Hepatic stellate cell (primary cell): ENCODE measurements at places on chromosomes 3 and 15.

- no peak for DNase-seq
Observed at GRCh38 chr3:126959921-126960603, 22.9 kb upstream of the PLXNA1 start.

DNA sequence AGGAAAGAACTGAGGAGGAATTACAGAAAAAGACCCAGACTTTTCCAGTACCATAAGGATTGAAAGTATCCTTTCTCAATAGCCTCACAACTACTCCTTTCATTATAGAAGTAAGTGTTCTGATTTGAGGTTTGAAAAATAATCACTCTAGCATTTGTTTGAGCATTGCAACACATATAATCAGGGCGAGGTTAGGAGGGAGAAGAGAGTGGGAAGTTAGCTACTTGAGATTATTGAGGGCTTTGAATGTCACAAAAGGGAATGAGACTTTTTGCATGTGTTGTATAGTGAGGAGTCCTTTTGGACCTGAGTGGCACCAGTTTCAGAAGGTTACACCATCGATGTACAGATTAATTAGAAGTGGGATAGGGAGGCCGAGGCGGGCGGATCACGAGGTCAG, 65.2 kb upstream of the TNIK start:
- no peak for DNase-seq

DNA sequence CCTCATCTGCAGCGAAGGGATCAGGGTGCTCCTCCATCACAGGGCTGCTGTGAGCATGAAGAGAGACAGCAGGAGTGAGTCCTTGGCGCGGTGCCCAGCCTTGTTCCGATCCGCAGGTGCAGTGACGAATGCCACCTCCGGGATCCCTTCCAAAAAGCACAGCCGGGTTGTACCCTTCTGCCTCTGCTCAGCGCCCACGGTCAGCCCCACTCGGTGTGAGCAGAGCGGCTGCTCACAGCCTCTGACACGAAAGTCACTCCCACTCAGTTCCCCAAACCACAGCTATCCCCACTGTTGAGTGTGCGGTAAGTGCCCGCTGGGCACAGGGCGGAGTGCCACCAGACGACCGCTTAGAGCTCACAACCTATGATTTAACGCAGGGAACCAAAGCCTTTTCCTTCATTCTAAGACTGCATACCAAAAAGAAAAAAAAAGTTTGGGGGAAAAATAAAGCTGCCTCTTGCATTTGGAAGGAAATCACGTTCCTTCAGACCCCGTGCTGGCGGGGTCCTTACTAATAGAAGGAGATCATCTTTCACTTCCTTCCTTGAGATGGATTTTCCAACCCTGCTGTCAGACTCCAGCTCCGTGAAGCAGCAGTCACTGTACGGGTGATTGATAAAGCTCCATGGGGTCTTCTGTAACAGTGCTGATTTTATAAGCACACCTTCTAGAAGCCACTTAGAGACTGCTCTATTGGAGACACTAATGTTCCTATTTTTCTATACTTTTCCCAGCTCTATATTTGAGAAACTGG, 34.7 kb upstream of the TUBGCP5 start:
- DNase-seq: no peak

DNA sequence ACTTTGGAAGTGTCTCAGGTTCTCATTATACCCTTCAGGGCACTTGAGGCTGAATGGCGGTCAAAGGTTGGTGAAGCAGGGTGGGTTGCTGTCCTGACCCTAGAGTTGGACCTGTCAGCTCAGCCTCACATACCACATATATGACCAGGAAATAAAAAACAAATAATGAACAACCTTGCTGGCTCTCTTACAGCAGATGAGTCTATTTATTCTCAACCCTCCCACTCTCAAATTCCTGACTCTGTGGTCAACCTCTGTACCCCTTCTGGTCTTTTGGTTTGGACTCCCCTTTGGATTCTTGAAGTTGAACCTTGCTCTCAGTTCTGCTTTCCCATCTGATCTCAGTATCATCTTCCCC, 16.9 kb downstream of the PPP2R3A start:
- no peak for DNase-seq

DNA sequence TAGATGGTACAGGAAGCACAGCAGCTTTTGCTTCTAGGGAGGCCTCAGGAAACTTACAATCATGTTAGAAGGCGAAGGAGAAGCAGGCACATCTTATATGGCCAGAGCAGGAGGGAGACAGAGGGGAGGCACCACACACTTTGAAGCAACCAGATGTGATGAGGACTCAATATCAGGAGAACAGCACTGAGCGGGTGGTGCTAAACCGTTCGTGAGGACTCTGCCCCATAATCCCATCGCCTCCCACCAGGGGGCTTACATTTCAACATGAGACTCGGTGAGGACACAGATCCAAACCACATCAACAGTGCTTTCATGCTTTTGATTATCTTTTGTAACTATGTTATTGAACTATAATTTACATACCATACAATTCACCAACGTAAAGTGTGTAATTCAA, 7.6 kb upstream of the TMEM44 start:
- no peak for DNase-seq

DNA sequence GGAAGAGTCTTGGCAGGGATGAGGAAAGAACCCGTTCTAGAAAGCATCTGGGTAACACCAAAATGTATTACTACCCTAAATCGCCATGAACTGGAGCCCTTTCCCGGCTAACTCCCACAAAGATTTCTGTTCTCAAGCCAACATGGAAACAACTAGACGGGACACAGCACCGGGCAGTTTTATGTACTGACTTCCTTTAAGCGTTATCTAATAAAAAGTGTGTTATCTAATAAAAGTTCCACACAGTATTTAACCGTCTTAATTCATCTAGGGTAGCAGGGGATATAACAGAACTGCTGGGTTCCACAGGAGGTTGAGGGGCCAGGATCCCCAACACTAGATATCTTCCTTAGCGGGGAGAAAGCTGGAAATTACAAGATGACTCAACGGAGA, 347 bp upstream of the C3orf62 start:
- DNase-seq: no peak

DNA sequence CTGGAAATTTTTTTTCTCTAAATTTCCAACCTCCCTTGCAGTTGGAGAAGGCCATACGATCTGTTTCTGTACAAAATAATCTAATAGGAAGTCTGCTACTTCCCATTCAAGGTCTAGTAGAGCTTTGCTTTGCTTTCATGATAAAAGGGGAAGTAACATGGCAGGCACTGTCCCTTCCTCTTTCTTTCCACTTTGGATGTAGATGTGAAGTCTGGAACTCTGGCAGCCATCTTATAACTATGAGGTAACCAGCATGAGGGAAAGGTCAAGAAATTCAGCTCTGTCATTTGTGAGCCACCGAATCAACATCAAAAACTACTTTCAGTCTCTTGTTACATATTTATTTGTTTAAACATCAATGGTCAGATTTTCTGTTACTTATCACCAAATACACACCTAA, 156.3 kb downstream of the MTHFS start:
- no peak for DNase-seq

GRCh38 chr3:73461547-73461946, 163.2 kb downstream of the PDZRN3 start:
- DNase-seq: peak; percentile 57
